ENCODE measurements at places on chromosomes 7 and 10.
A peak's percentile ranks its signal among the peaks of the same experiment; 100 is the strongest.

- DNase-seq = no peak
Measured at GRCh38 chr7:122847871-122848473, 38.3 kb downstream of the CADPS2 start.

DNA sequence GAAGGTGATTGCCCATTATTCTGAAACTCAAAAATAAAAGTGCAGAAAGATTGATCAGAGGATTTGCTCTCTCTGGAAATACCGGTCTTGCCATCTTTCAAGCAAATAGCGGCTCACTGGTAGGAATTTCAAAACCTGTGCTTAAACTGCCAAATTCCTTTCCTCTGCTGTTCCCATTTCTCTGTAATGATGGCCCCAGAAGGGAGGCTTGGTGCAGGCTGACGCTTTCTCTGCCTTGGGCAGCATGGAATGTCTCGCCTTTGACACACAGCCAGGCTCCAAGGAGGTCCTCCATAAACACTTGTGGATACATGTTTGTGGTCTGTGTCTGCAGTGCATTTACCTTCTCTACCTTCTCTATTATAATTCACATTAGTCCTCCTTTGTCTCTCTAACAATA lies 146.8 kb downstream of the HIBADH start:
- DNase-seq = no peak

DNA sequence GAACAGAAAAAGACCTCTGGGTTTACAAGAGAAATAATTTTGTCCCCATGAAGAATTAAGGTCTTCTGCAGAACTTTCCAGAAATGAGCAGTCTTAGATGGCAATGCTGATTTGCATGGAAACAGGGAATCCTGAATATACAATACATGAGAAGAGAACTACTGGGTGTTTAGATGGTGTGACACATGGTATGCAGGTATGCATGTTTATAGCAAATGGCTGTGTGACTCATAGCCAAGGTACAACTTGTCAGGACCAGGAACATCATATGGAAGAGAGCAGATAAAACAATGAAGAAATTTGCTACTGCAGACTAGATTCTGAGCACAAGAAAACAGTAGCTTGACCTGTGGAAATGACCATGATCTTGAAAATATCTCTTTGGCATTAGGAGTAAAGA lies 907.8 kb downstream of the GATA3 start:
- no peak for DNase-seq

GRCh38 chr7:6575281-6576023 lies 1.8 kb upstream of the ZDHHC4 start:
- no peak for DNase-seq

- no peak for DNase-seq
Measured at GRCh38 chr7:157684157-157684908, 347.5 kb downstream of the DNAJB6 start.

DNA sequence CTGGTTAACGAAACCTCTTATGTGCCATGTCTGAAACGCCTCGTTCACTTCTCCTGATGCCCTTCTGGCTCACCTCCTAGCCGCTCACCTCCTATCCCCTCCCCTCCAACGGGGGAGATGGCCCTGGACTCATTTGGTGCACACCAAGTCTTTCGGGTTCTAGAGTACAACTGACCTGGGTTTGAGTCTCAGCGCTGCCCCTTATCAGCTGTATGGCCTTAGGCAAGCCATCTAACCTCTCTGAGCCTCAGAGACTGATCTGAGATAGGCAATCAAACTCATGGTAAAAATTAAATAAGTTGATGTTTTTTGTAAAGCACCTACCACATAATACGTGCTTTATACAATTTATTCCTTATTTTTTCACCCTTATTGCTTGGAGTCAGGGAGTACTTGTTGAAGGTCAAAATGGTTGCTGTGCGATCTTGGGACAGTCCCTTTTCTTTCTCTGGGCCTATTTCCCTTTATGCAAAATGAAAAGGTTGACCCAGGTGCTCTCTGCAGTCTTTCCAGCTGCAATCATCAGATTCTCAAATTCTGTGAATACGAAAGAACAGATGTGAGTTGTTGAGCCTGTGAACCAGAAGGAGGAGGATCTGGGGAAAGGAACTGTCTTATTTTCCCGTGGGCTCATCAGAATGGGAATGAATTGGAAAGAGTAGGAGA lies 31.2 kb upstream of the PLEKHA1 start:
- DNase-seq = no peak

DNA sequence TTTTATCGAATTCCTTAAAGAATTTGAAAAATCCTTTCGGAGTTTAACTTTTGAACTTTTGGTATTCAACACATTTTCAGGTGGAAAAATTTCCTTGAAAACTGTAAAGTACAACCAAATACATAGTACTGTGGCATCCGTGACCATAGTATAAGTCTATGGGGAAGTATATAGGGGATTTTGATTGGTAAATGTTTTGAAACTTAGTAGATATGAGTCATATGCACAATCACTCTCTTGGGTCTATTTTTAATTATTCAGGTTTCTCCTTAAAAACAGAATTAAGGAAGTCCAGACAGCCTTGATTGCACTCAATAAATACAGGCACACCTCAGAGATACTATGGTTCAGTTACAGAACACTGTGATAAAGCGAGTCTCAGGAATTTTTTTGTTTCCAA lies 64.2 kb downstream of the AVL9 start:
- DNase-seq = no peak

DNA sequence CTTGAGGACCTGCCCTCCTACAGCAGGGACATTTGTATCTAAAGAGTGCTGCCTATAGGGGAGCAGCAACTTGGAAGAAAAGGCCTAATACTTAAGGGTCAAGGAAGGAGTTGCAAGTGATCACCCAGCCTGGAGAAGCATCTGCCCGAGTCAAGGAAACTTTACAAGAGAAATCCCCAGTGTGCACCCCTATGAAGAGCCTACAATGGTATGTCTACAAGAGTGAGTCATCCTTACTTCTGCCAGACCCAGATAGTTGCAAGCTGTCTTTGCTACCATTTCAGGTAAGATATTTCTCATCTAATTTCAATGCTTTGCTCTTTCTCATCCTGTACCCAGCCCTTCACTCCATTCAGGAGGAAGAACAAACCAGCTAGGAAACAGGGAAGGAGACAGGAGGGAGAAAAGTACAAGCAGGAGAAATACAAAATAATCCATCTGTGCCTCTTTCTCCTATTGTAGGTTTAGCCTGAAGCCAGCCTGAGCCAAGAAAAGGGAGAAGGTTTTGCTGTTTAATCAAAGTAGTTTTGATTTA lies 34.4 kb upstream of the AGR3 start:
- DNase-seq = peak; percentile 73

DNA sequence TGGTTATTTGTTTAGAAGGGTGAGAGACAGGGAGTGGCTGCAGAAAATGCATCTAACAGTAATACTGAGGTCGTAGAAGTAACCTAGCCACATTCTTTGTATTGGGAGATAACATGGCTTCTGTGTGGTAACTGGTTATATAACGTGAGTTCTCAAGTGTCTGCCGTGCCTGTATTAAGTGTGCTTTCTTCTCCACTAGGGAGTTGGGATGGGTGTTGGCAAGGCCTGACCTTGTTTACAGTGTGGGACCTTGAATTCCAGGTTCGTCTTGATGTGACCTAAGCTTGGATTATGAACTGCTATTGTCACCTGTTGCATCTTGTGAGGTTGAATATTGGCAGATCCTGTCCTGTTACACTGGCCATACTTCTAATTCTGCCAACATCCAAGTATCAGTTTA lies 145.3 kb upstream of the NAMPT start:
- no peak for DNase-seq

- peak; percentile 99 for DNase-seq
Measured at GRCh38 chr10:126090911-126091728, 194.8 kb downstream of the FANK1 start.

- DNase-seq = peak; percentile 53
Measured at GRCh38 chr7:73978661-73979563, 49.1 kb upstream of the ELN start.

- no peak for DNase-seq
Measured at GRCh38 chr7:25240896-25241295, 12.6 kb upstream of the NPVF start.

DNA sequence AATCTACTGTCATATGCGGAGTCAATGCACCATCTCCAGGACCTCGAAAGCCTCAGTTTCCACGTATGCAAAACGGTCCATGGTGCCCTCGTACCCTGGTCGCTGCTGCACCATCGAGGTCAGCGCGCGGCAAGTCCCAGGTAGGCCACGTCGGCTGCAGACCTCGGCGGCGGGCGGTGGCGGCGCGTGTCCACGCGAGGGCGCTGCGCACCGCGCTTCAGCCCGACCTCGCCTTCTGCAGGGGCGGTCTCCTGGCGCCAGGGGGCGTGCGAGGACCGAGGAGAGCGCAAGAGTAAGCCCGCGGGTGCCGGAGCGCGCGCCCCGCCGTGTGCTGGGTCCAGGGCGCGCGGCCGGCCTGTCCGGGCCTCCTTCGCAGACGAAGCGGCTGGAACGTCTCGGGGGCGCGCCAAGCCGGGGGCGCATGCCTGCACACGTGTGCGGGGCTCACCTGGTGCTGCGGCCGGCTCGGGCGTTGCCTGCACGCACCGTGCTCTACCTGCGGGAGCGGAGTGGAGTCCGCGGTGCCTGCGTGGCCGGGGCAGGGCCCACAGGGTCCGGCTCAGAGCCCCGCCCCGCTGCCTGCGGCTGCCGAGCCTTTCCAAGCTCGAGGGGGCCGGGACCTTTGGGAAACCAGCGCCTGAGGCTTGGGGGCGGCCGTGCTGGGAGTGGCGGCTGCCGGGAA lies 54.0 kb downstream of the GLRX3 start:
- peak; percentile 47 for DNase-seq

GRCh38 chr7:114970308-114970707 lies 48.4 kb downstream of the MDFIC start:
- DNase-seq = no peak

GRCh38 chr10:101091546-101092290 lies 29.9 kb downstream of the KAZALD1 start:
- DNase-seq = no peak

DNA sequence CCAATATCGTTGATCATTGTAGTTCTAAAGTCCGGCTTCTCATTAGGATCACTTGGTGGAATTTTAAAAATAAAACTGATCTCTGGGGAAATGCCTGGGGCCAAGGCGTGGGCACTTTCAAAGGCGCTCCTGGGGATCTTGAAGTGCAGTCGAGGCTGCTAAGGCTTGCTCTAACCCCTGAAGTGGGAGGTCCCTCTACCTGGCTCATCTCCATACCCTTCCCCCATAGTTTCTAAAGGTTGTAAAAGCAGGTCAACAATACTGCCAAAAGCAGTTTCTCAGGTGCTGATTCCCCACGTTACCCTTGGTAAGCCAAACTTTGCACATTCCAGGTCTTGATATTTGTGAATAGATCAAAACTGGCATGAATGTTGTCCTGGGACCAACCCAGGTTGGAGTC lies 79.0 kb upstream of the SP8 start:
- DNase-seq = no peak

DNA sequence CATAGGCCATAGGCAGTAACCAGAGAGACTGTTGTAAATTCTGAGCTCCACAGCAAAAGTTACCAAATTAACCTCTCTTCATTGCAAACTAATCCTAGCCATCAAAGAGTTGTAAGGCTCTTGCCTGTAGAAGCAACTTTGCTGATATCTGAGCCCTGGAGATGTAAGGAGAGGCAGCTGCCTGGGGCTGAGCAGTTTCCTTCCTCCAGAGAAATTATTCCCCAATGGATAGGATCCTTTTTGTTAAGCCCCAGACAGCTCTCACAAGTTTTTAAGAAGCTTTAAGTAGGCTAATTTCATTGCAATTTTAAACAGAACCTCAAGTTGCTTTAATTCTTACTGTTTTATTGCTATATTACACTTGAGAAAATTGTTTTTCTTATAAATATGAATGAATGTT lies 211.1 kb downstream of the GALNT17 start:
- DNase-seq = no peak

DNA sequence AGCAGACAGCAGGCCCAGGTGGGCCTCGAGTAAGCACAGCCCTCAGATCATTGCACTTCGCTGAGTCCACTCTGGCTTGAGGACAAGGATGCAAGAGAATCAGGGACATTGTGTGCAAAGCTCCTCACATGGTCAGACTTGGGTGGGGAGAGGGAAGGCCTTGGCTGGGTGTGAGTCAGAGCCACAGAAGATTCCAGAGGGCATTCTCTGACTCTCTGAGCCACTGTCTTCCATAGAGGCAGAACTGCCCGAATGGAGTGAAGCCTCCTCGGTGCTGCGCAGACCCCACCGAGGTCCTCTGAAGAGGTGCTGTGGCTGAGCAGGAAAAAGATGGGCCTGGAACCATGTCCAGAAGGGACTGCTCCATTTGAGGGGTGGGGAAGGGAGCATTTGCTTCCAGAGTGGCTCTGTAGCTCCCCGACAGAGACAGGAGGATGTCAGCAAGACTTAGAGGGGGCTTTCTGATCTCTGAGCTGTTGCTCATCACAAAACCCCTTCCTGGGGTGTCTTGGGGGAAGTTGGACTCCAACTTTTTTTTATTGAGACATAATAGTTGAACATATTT lies 120.8 kb downstream of the PTPN20 start:
- no peak for DNase-seq

DNA sequence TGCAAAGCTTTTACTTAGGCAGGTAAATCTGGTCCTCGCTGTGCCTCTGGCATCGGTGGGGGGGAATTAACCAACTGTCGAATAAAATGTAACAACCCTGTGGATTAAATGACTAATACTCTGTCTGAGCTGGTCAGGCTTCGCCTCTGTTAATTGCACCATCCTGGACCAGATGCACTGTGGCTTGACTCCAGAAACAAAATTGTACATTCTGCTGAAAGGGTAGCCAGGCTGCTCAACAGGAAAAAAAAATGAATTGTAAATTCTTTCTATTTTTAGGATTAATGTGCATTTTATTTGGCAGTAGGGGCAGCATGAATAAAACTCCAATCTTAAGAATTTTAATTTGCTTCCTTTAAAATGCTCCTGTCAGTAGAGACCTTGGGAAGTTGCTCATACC lies 389.4 kb downstream of the SORCS1 start:
- no peak for DNase-seq

DNA sequence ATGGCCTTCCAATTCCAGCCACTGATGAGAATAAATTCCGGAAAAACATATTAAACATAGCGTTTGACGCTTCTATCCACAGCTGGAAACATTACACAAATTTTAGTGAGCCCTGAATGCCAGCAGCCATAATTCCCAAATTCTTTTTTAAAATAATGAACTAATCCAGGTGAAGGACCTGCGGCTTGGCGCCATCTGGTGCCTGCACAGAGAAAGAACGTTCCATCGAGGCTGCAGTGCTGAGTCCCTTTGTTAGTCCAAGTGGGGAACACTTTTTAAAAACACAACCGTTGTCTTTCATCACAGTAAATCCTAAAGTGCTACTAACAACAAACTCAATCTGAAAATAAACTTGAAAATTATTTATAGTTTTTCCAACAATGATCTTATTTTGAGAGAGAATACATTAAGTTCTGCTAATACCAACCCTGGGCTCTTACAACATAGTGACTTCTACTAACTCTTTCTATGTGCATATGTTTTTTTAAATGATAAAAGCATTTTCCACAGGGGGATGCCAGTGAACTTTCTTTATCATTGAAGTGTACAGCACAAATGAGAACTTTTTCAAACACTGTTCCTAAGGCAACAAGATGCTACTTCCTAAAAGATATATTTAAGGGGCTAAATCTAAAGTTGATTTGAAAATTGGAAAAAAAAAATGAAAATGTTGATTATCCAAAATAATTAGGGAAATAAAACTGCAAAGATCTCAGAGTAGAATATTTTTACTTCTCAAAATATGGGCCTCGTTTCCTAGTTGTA lies 166.9 kb upstream of the RNF32 start:
- no peak for DNase-seq

GRCh38 chr10:15201589-15202300 lies 33.3 kb upstream of the NMT2 start:
- peak; percentile 85 for DNase-seq

GRCh38 chr10:12346707-12347106 lies 2.6 kb upstream of the CAMK1D start:
- no peak for DNase-seq

GRCh38 chr10:856416-857157 lies 74.9 kb downstream of the LARP4B start:
- no peak for DNase-seq
